Activated T-helper 2 cell treated with anti-CD3 and anti-CD28 coated beads, Interferon-gamma antibody, Interleukin-2, Interleukin-4, amounts not matched to agents 10 μg/mL and 5 μg/mL and 100 μg/mL, durations not matched to agents 14 hours and 24 hours and 36 hours (primary cell): ENCODE measurements at places on chromosomes 13 and 19. TPM values are rescaled to one million over a fixed set of nuclear protein-coding genes. Genes with fewer than 3 reads are reported as not detected.

The TNNT1 gene
- 0.27 and 1.3 TPM in 2 replicates for total RNA-seq

DNA sequence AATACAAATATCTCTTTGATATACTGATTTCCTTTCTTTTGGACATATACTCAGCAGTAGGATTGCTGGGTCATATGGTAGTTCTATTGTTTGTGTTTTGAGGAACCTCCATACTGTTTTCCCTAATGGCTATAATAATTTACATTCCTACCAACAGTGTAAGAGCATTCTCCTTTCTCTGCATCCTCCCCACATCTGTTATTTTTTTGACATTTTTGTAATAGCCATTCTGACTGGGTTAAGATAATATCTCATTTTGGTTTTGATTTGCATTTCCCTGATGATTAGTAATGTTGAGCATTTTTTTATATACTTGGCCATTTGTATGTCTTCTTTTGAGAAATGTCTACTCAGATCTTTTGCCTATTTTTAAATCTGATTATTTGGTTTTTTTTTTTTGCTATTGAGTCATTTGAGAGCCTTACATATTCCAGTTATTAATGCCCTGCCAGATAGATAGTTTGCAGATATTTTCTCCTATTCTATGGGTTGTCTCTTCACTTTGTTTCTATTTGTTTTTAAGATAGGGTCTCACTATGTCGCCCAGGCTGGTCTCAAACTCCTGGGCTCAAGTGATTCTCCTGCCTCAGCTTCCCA is 95.7 kb downstream of the FNDC3A start:
- peaks cover 12% of the 10 kb centered on the region for H3K36me3 ChIP-seq
- H3K27ac ChIP-seq, result no peak overlapping the region
- no peak for DNase-seq
- no peaks in the 10 kb centered on the region for H3K27me3 ChIP-seq
- H3K4me3 ChIP-seq, result no peak overlapping the region

DNA sequence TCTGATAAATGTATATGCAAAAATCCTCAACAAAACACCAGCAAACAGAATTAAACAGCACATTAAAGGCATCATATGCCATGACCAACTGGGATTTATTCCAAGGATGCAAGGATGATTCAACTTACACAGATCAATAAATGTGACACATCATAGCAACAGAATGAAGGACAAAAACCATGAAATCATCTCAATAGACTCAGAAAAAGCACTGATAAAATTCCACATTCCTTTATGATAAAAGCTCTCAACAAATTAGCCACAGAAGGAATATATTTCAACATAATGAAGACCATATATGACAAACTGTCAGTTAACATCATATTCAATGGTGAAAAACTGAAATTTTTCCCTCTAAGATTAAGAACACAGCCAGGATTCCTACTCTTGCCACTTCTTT is 691.6 kb downstream of the DIAPH3 start:
- H3K27me3 ChIP-seq, result peaks cover 6% of the 10 kb centered on the region
- H3K36me3 ChIP-seq, result no peaks in the 10 kb centered on the region
- no peak overlapping the region for H3K4me3 ChIP-seq
- DNase-seq, result no peak

DNA sequence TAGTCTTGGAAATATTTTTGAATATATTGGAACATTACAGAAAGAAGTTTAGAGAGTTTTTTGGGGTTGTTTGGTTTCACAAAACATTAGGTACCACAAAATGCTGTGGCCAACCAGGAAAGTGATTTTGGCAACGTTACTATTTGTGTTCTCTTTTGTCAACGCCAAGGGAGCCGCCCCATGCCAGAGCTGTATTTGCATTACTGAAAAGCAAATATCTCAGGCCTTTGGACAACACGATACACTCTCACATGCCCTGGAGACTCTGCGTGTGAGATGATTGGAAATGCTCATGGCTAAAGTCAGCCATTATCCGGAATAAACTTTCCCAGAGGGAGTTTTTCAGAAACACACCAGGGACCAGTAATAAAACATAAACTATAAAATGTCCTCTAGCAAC is 324.6 kb downstream of the SHISA2 start:
- H3K27me3 ChIP-seq, result no peaks in the 10 kb centered on the region
- DNase-seq, result no peak
- no peaks in the 10 kb centered on the region for H3K36me3 ChIP-seq
- H3K27ac ChIP-seq, result no peak overlapping the region

- H3K4me1 ChIP-seq, result peaks cover 1% of the 10 kb centered on the region
- DNase-seq, result no peak
- no peaks in the 10 kb centered on the region for H3K36me3 ChIP-seq
- peaks cover 26% of the 10 kb centered on the region for H3K27me3 ChIP-seq
- H3K4me3 ChIP-seq, result no peak overlapping the region
- no peak overlapping the region for H3K27ac ChIP-seq
Observed at GRCh38 chr13:113361406-113361805, 2.5 kb downstream of the GRTP1 start.

- DNase-seq, result no peak
- H3K36me3 ChIP-seq, result no peaks in the 10 kb centered on the region
- H3K27ac ChIP-seq, result no peak overlapping the region
- H3K4me1 ChIP-seq, result no peaks in the 10 kb centered on the region
Observed at GRCh38 chr19:50290011-50290410, 39.2 kb downstream of the KCNC3 start.
